T-helper 1 cell (primary cell): ENCODE measurements at places on chromosomes 6 and 20.

- no peak for DNase-seq
Measured at GRCh38 chr6:119156757-119157505, 78.5 kb upstream of the FAM184A start.

- no peak for DNase-seq
Measured at GRCh38 chr20:63457737-63458136, 14.7 kb downstream of the KCNQ2 start.

- peak; percentile 25 for DNase-seq
Measured at GRCh38 chr6:105981002-105981887, 104.9 kb upstream of the PRDM1 start.

DNA sequence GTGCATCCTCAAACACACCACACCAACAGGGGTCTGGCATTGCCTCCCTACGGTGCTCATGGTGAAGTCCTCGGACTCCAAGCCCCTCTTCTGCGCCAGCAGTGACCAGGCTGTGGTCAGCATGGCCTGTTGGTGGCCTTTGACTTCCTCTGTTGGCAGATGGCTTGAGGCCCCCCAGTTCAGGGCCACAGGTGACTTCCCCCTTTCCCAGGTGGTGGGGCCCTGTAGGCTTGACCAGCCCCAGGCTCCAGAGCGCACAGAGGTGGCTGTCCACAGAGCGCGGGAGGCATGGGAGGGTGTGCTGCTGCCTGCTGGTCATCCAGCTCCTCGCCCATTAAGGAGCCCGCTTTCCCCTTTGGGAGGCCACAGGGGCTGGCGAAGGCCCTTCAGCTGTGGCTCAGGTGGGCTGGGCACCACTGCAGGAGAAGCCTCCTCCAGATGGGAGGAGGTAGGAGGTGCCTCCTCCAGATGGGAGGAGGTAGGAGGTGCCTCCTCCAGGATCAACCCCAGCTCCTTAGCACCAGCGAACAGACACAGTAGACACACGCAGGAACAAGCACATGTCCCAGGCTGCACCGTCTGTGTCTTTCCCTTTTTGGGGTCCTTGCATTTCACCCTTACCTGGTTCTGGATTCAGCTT is 52.1 kb upstream of the BHLHE23 start:
- peak; percentile 6 for DNase-seq

DNA sequence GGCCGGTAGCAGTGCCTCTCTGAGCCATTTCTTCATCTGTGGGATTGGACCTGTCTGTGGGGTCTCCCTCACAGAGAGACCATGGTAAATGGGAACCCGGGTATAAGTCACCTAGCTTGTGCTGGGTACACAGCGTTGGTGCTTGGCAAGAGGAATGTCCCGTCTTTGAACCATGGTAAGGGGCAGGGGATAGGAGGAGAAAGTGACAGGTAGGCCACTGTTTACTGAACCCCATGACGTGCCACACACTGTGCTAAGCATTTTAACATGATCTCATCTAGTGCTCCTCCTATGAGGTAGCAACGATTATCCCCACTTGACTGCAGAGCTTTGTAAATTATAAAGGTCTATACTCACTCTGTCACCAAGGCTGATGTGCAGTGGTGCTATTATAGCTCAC is 600 bp upstream of the TNNC2 start:
- DNase-seq, result no peak

DNA sequence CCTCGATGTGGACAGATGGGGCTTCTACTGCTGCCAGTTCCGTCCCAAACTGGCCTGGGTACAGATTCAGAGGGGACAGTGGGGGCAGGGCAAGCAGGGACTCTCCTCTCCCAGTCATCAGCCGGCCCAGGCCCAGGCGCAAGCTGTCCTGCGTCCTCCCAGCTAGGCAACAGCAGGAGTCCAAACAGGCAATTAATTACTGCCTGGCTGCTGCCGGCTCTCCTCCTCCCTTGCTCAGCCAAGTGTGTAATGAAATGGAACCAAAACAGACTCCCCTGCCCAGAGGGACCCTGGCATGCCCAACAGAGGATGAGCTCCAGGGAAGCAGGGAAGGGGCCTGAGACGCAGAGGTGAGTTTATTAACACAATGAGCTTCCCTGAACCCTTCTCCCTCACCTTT is 17.8 kb upstream of the SLC32A1 start:
- DNase-seq, result no peak
